Activated T-helper 1 cell treated with anti-CD3 and anti-CD28 coated beads, Interleukin-12 subunit alpha, Interleukin-12 subunit beta, Interleukin-2, Interleukin-4 antibody, amounts not matched to agents 30 ng/mL and 10 ng/mL and 1 ng/mL, durations not matched to agents 14 hours and 24 hours and 36 hours (primary cell): ENCODE measurements at places on chromosomes 5 and 9.

DNA sequence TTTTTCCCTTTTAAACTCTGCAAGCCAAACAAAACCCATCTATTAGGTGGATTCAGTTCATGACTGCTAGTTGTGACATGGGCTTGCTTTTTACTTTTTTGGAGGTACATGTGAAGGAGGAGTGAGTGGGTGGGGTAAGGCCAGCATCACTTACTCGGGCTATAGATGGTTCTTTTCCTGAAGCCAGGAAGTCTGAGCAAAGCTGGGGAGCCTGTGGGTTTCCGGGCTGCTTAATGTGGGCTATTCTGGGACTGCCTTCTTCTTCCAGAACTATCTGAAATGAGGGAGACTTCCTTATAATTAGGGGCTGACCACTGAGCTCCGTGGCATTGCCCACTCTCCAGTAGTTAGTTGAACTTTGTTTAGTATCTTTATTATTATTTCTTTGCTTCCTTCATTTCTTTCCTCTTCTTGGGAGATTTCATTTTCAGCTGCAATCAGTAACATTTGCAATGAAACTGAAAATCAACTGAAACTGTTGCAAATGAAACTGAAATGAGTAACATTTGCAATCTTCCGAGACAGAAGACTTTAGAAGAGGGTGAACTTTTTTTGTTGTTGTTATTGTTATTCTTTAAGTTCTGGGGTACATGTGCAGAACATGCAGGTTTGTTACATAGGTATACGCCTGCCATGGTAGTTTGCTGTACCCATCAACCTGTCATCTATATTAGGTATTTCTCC lies 204.9 kb downstream of the LRRC70 start:
- DNase-seq = no peak

GRCh38 chr9:76321195-76321828 lies 72.9 kb downstream of the RFK start:
- no peak for DNase-seq

- DNase-seq = no peak
Observed at GRCh38 chr5:65730910-65731309, 8.9 kb downstream of the NLN start.

DNA sequence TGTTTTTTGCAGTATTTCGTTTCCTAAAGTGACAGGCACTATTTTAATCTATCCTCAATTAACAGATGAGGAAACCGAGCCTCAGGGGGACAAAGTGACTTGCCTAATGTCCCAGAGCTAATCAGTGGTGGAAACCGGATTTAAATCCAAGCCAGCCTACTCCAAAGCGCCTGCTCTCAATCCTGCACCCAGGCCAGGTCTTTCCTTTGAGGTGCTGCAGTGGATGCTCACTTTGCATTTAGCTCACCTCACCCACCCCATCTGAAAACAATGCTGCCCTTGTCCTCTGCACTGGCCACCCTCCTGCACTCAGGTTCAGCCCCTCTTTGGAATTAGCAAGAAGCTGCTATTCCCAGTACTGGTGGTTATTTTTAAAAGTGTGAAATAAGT lies 16.0 kb downstream of the ANGPTL2 start:
- no peak for DNase-seq

- no peak for DNase-seq
Observed at GRCh38 chr5:87354496-87354895, 58.2 kb downstream of the CCNH start.

DNA sequence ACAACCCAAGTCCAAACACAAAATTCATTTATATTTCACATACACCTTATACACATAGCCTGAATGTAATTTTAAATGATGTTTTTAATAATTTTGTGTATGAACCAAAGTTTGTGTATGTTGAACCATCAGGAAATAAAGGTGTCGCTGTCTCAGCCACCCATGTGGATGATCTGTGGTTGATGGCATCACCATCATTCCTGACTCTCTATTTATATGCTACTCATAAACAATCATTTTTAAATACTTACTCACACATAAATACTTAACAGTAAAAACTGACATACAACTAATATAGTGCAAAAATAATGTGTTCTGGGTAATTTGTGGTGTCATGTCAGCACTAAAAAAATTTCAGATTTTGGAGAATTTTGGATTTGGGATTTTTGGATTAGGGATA lies 38.4 kb downstream of the SMC5 start:
- DNase-seq = no peak

GRCh38 chr9:8835291-8835690 lies 1035.7 kb upstream of the DMAC1 start:
- no peak for DNase-seq

DNA sequence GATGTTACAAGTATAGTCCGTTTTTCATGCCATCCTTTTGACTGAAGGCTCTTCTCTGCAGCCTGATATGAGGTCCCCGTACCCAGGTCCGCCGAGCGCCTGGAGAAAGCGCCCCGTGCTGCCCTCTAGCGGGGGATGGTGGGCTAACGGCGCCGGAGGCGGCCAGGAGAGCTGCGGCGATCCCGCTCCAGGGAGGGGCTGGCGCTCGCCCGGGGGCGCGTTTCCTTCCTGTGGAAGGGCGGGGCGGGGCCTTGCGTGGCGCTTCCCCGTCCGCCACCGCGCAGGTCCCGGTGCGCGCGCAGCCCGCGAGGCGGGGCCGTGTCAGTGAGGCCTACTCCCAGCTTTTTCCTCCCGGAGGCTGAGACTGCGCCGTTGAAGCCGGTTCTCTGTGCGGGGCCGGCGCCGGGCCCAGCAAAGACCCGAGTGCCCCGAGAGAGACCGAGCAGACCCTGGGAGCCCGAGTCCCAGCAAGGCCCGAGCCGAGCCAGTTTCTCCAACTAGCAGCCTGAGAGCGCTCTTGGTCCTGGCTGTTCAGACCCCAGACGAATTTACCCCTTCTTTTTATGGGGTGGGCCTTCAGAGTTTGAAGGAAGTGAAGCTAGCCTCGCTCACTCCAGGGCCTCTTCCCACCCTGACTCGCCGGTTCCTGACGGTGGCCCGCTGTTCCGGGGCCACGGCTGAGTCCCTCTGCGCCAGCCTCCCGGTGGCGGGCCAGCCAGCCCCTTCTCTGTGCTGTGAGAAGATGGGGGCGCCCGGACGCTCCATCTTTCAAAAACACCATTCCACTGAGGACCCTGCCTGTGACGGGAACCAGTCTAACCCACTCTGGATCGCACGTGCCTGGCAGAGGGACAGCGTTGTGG lies 9.7 kb upstream of the PHF2 start:
- peak; percentile 99 for DNase-seq

- DNase-seq = no peak
Observed at GRCh38 chr9:88852794-88853193, 138.5 kb upstream of the S1PR3 start.

DNA sequence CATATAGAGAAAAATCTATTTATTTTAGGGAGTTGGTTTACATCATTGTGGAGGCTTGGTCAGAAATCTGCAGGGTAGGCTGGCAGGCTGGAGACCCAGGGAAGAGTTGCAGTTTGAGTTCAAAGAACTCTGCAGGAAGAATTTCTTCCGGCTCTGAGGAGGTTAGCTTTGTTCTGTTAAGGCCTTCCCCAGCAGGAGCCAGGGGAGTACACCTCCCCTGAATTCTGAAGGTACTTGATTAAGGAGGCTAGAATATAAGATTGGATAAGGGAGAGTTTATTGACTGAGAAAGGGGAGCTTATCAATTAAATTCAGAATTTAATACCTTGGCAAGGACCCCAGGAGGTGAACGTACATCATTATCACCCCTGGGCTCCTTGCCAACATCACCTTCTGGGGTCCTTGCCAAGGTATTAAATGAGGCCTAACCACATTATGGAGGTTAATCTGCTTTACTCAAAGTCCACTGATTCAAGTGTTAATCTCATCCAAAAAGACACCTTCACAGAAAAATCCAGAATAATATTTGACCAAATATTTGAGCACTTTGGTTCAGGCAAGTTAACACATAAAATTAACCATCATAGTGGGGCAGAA lies 351.7 kb downstream of the CWC27 start:
- no peak for DNase-seq

DNA sequence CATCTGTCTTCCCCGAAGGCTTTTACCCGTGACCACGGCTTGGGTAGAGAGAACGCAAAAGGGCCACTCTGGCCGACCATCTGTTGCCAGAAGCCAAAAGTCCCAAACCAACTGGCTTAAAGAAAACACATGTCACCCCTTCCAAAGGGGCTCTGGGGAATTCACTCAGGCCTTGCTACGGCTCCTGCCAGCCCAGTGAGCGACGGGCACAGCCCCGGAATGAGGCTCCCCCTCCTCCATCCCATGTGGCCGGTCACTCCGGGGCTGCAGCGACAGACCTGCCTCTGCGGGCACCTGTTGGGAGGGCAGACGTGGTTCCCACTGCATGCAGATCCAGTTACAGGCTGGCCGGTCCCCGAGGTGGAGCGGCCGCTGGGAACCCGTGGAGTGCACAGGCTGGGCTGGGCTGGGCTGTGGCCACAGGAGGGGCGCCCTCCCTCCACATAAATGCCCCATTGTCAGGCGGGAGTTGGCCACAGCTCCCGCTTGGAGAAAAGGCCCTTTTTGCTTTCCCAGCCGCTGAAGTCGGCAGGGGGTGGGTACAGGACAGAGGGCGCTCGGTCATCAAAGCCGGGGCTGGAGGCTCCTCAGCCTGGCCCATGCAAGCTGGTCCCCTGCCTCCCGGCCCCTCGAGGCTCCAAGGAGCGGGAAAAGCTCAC lies 19.9 kb downstream of the NOTCH1 start:
- DNase-seq = no peak

GRCh38 chr5:91219803-91220371 lies 163.2 kb downstream of the ARRDC3 start:
- DNase-seq = peak; percentile 2

- DNase-seq = no peak
Observed at GRCh38 chr9:71242081-71242480, 120.7 kb upstream of the TRPM3 start.
